Activated CD4-positive, alpha-beta memory T cell treated with anti-CD3 and anti-CD28 coated beads, Interleukin-2, amount 10 ng/mL, durations not matched to agents 7 days and 5 days (primary cell): ENCODE measurements at places on chromosomes 7 and 10. TPM values are rescaled to one million over a fixed set of nuclear protein-coding genes. Genes with fewer than 3 reads are reported as not detected.
A peak's percentile ranks its signal among the peaks of the same experiment; 100 is the strongest.

- no peak for DNase-seq
- peaks cover 13% of the 10 kb centered on the region for H3K27me3 ChIP-seq
- H3K27ac ChIP-seq: no peak overlapping the region
- H3K36me3 ChIP-seq: no peaks in the 10 kb centered on the region
- no peaks in the 10 kb centered on the region for H3K4me1 ChIP-seq
- no peak overlapping the region for H3K4me3 ChIP-seq
Observed at GRCh38 chr7:140571538-140572122, 69.0 kb downstream of the DENND2A start.

NEBL gene
- not detected for total RNA-seq

- DNase-seq: no peak
- H3K4me3 ChIP-seq: no peak overlapping the region
- H3K4me1 ChIP-seq: peaks cover 12% of the 10 kb centered on the region
- peaks cover 3% of the 10 kb centered on the region for H3K27me3 ChIP-seq
- H3K27ac ChIP-seq: no peak overlapping the region
Observed at GRCh38 chr7:96426027-96426426, 104.1 kb upstream of the SLC25A13 start.

ITGB8 gene
- not detected for total RNA-seq

DNA sequence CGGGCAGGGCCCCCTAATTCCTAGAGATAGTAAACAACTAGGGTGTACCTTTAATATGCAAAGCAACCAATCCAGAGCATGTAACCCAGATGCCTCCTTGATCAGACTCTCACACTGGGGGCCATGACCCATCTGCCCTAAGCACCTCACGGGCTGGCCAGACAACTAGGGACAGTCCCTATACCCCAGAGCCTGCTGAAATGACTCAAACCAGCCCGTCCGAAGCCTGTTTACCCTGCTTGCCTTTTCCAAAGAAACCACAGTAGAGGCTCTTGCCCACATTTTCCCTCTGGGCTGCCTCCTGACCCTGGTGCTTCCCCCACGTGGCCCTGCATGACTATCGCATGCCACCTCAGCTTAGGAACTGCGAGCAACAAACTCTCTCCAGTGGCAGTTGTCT, 46.2 kb downstream of the RGS10 start:
- H3K4me1 ChIP-seq: peaks cover 65% of the 10 kb centered on the region
- no peaks in the 10 kb centered on the region for H3K27me3 ChIP-seq
- peaks cover 30% of the 10 kb centered on the region for H3K36me3 ChIP-seq
- H3K27ac ChIP-seq: no peak overlapping the region
- no peak overlapping the region for H3K4me3 ChIP-seq
- peak; percentile 22 for DNase-seq

- H3K27me3 ChIP-seq: no peaks in the 10 kb centered on the region
- no peaks in the 10 kb centered on the region for H3K4me1 ChIP-seq
- H3K4me3 ChIP-seq: no peak overlapping the region
Observed at GRCh38 chr7:96786261-96786997, 76.8 kb upstream of the SEM1 start.

GRCh38 chr7:22842383-22842941, 19.8 kb upstream of the TOMM7 start:
- no peak for DNase-seq
- H3K27me3 ChIP-seq: peaks cover 5% of the 10 kb centered on the region
- H3K36me3 ChIP-seq: no peaks in the 10 kb centered on the region
- H3K4me3 ChIP-seq: no peak overlapping the region

GRCh38 chr7:76142861-76143260, 58.8 kb upstream of the SRRM3 start:
- no peak overlapping the region for H3K27ac ChIP-seq
- no peaks in the 10 kb centered on the region for H3K36me3 ChIP-seq
- no peak overlapping the region for H3K4me3 ChIP-seq
- no peaks in the 10 kb centered on the region for H3K4me1 ChIP-seq
- no peak for DNase-seq

DNA sequence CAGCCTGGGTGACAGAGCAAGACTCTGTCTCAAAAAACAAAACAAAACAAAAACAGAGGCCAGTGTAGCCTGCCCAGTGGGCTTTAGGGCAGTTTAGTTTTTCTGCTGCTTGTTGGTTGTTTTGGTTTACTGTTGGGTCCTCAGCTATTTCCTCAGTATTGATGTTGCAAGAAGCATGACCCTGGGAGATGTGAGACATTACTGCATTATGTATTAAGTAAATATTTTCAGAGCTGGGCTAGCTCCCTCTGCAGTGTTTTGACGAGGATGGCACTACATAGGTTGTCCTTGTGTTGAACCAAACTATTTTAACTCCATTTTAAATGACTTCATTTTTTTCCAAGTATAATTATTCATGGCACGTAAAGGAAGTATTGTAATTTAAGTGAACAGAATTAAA, 4.8 kb downstream of the AKAP9 start:
- no peak for DNase-seq
- no peak overlapping the region for H3K27ac ChIP-seq
- no peaks in the 10 kb centered on the region for H3K27me3 ChIP-seq
- H3K4me3 ChIP-seq: no peak overlapping the region
- peaks cover 17% of the 10 kb centered on the region for H3K36me3 ChIP-seq
- peaks cover 34% of the 10 kb centered on the region for H3K4me1 ChIP-seq

GRCh38 chr10:101452176-101452575, 98.2 kb downstream of the BTRC start:
- peaks cover 25% of the 10 kb centered on the region for H3K27me3 ChIP-seq
- H3K4me3 ChIP-seq: no peak overlapping the region
- H3K4me1 ChIP-seq: peaks cover 22% of the 10 kb centered on the region
- no peak for DNase-seq
- no peak overlapping the region for H3K27ac ChIP-seq
- no peaks in the 10 kb centered on the region for H3K36me3 ChIP-seq

DNA sequence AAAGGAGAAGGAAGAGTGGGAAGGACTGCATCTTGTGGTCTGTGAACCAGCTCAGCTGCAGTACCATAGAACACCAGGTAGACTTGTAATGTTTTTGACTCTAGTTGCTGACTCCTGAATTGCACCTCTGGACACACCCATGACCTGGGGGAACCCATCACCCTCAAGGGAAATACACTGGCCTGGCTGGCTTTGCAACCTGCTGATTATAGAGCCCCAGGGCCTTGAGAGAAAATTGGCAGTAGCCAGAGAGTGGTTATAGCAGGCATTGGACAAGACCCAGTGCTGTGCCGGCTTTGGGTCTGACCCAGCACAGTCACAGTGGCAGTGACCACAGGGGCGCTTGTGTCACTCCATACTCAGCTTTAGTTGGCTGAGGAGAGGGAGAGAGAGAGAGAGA, 902.3 kb downstream of the GRID1 start:
- DNase-seq: no peak
- H3K4me1 ChIP-seq: no peaks in the 10 kb centered on the region
- peaks cover 4% of the 10 kb centered on the region for H3K27me3 ChIP-seq
- H3K4me3 ChIP-seq: no peak overlapping the region

DNA sequence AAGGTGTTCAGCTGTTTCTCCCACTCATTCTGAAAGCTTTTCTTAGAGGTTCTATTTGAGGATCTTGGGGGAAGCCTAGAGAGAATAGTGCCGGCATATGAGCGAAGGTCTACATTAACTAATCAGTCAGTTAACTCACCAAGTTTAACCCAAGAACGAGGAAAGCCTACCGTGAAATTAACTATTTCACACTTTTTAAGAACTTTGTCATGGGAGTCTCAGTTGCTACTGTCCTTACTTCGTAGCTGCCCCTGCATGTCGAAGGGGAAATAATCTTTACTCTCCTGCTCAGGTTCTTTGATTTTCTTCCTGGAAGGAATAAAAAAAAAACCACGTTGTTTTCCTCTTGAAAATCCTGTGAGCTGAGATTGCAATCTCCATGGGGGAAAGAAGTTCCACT, 115.1 kb downstream of the FRMD4A start:
- DNase-seq: no peak
- no peaks in the 10 kb centered on the region for H3K4me1 ChIP-seq
- no peak overlapping the region for H3K27ac ChIP-seq
- H3K27me3 ChIP-seq: peaks cover 13% of the 10 kb centered on the region
- H3K36me3 ChIP-seq: no peaks in the 10 kb centered on the region
- H3K4me3 ChIP-seq: no peak overlapping the region

DNA sequence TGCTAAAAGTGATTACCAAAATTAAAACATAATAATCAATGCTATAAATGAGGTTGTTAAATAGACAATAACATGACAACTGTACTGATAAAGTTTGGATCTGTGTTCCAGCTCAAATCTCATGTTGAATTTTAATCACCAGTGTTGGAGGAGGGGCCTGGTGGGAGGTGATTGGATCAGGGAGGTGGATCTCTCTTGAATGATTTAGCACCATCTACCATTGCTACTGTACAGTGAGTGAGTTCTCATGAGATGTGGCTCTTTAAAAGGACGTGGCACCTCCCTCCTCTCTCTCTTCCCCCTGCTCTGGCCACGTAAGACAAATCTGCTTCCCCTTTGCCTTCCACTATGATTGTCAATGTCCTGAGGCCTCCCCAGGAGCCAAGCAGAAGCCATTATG, 77.5 kb downstream of the HTR5A start:
- H3K27me3 ChIP-seq: peaks cover 13% of the 10 kb centered on the region
- no peak overlapping the region for H3K4me3 ChIP-seq
- H3K27ac ChIP-seq: no peak overlapping the region
- no peak for DNase-seq
- no peaks in the 10 kb centered on the region for H3K36me3 ChIP-seq

GPAM gene
- 3.8 TPM for total RNA-seq

DNA sequence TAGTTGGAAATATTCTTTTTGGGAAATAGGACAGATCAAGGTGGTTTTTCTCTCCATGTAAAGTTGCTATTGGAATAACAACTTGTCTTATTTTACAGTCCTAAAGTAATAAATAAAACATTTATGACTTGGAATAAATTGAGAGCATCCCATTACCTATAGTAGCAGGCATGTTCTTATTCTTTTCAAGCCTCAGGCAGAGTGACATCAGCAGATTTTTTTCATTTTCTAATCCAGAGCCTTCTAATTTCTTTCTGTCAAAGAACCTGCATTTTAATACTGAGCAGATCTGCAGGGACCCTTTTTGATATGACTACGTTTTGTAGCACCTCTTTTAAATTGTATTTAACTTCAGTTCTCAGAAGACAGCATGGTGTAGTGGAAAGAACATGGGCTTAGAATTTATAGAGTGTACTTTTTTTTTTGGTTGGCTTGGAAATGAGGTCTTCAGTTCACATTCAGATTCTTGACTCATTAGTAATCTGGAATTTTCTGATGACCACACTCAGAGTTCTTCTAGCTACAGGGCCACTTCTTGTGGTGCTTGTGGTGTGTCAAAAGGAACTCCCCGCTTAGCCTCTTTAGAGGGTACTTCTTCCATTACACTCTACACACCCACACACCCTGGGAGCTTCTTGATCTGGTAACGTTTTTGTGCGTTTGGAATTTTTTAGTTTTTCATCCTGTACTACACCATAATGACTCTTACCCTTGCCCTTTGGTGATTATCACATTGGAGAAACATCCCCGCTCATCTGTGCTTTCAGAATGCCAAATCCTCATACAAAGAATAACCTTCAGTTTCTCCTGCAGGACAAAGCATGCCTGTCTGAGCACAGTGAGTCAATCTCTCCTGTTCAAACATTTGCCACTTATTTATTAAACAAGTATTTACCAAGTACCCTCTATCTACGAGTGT, 34.6 kb downstream of the AGK start:
- peaks cover 58% of the 10 kb centered on the region for H3K36me3 ChIP-seq
- no peaks in the 10 kb centered on the region for H3K27me3 ChIP-seq
- no peak overlapping the region for H3K27ac ChIP-seq
- H3K4me1 ChIP-seq: peaks cover 28% of the 10 kb centered on the region
- no peak for DNase-seq
- H3K4me3 ChIP-seq: no peak overlapping the region

- peaks cover 17% of the 10 kb centered on the region for H3K27me3 ChIP-seq
- H3K4me3 ChIP-seq: no peak overlapping the region
- no peaks in the 10 kb centered on the region for H3K4me1 ChIP-seq
- DNase-seq: no peak
Observed at GRCh38 chr7:151261529-151261928, 13.0 kb upstream of the SMARCD3 start.

AEBP1 gene
- total RNA-seq: 0.38 TPM

FXYD4 gene
- not detected for total RNA-seq

HMX3 gene
- total RNA-seq: not detected

GNAT3 gene
- not detected for total RNA-seq

TDRD1 gene
- total RNA-seq: 0.35 TPM

AUTS2 gene
- 16.9 TPM for total RNA-seq

MRLN gene
- not detected for total RNA-seq

DNA sequence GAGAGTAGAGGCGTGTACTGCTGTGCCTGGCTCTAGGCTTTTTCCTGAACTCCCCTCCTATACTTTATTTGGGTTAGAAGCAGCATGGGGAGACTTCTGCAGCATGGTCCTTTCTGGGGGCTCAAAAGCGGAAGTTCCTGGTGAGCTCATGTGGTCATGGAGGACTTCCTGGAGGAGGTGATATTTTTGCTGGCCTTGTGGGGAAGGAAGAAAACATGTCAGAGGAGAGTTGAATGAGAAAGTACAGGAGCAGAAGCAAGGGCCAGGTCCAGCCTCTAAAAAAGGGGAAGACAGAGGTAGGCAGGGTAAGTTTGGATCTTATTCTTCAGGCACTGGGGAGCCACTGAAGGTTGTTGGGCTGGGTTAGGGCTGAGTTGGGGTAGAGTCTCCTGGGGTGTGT, 45.5 kb downstream of the CASTOR2 start:
- H3K4me3 ChIP-seq: no peak overlapping the region
- no peaks in the 10 kb centered on the region for H3K27me3 ChIP-seq
- H3K36me3 ChIP-seq: no peaks in the 10 kb centered on the region
- no peak for DNase-seq
- no peaks in the 10 kb centered on the region for H3K4me1 ChIP-seq

DNA sequence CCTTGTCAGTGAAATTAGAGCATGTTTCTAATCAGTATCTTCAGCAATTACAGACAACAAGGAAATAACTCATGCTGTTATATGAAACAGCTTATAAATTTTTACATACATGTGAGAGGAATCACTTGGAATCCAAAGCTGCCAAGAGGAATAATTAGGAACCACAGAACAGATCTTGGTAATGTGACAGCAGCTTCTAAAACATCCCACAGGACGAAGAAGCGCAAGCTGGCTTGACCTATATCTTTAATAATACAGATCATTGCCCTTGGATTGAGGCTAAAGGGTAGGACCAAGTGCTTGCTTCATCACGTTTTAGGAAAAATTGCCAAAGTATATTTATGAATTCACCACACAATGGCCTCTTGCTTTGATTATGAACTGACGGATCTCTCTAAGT, 869.8 kb downstream of the LRMDA start:
- no peak overlapping the region for H3K4me3 ChIP-seq
- H3K27me3 ChIP-seq: no peaks in the 10 kb centered on the region
- DNase-seq: no peak
- H3K27ac ChIP-seq: no peak overlapping the region
- H3K4me1 ChIP-seq: no peaks in the 10 kb centered on the region
- H3K36me3 ChIP-seq: no peaks in the 10 kb centered on the region

NPC1L1 gene
- total RNA-seq: not detected

SPDYE2B gene
- 0.15 TPM for total RNA-seq

DNAH11 gene
- 2.2 TPM for total RNA-seq

C10orf67 gene
- total RNA-seq: not detected

GRCh38 chr10:62992145-62992721, 140.9 kb upstream of the NRBF2 start:
- peaks cover 23% of the 10 kb centered on the region for H3K4me1 ChIP-seq
- H3K4me3 ChIP-seq: no peak overlapping the region
